Breast epithelium (tissue), 4 donors: ENCODE measurements at places on chromosomes 1 and 21.

DNA sequence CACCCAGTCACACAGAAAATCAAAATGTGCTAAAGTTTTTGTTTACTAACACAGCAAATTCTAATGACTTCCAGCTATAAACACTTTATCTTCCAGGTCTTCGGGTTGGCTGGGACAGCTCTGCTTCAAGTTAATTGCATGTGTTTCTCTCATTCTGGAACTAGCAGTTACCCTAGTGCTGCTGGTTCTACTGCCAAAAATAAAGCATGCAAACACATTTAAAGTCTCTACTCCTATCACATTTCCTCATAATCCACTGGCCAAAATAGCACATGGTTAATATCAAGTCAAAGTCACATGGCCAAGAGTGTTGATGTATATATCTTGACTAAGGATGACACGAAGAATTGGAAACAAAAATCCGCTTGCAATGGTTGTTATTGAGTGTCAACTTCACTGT, 973.1 kb upstream of the ADGRL2 start:
- H3K27me3 ChIP-seq = no peaks in the 10 kb centered on the region
- H3K4me3 ChIP-seq = no peak overlapping the region
- no peaks in the 10 kb centered on the region for H3K36me3 ChIP-seq
- no peak overlapping the region for H3K27ac ChIP-seq
- DNase-seq = no peak

GRCh38 chr1:235736263-235736662, 86.7 kb upstream of the GNG4 start:
- H3K27me3 ChIP-seq = no peaks in the 10 kb centered on the region
- no peaks in the 10 kb centered on the region for H3K4me1 ChIP-seq
- no peak overlapping the region for H3K27ac ChIP-seq
- DNase-seq = no peak
- H3K36me3 ChIP-seq = no peaks in the 10 kb centered on the region
- H3K4me3 ChIP-seq = no peak overlapping the region

DNA sequence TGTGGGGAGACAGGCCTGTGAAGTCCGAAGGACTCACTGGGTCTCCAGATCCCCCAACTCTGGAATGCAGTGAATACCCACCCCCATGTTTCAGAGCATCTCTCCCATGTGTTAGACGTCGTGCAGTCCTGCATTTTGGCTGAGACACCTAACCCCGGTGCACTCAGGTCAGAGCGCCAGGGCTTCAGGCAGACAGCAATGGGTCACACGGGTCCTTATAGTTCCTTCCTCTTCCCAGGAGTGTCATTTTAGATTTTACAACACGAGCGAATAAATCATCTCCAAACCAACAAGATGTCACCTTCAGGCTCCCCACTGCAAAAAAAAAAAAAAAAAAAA, 5.1 kb downstream of the PRRX1 start:
- DNase-seq = no peak
- no peaks in the 10 kb centered on the region for H3K4me1 ChIP-seq
- peaks cover 3% of the 10 kb centered on the region for H3K27me3 ChIP-seq
- no peaks in the 10 kb centered on the region for H3K36me3 ChIP-seq

DNA sequence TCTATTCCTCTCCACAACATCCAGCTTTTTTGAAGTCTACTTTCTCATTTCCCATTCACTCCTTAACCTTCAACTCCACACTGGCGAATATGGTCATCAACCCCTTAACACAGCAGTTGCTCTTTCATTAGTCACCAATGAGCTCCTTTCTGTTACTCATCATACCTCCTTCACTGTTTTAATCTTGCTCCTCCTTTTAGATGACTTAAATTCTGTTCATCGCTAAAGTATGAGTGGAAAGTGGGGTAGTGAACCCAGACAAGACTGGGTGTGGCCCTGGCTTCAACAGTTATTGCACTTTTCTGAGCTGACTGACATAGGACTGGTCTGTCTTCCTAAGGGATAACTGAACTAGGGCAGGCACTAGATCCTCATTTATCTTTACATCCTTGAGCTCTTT, 51.3 kb downstream of the AKT3 start:
- H3K27me3 ChIP-seq = no peaks in the 10 kb centered on the region
- no peak overlapping the region for H3K27ac ChIP-seq
- no peak overlapping the region for H3K4me3 ChIP-seq
- H3K36me3 ChIP-seq = no peaks in the 10 kb centered on the region
- no peak for DNase-seq
- no peaks in the 10 kb centered on the region for H3K4me1 ChIP-seq

GRCh38 chr1:153248176-153248879, 11.2 kb upstream of the LORICRIN start:
- no peak for DNase-seq
- H3K36me3 ChIP-seq = no peaks in the 10 kb centered on the region
- no peaks in the 10 kb centered on the region for H3K4me1 ChIP-seq
- H3K27me3 ChIP-seq = no peaks in the 10 kb centered on the region

DNA sequence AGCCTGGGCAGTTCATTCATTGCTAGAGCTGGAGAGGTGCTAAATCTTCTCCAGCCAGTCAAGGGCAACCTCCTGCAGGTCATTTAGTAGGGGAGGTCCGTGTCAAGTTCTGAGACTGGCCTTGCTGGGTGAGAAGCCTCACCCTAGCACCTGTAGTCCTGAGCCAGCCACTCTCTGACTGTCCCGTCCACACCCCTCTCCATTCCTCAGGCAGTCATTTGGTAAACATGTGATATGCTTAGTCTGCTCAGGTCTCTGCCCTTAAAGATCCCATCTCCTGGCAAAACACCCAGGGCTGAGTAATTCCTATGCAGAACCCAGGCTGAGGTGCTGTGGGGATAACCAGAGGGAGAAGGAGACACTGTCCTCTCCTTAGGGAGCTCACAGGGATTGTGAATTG, 13.7 kb upstream of the IGFN1 start:
- no peaks in the 10 kb centered on the region for H3K4me1 ChIP-seq
- no peaks in the 10 kb centered on the region for H3K27me3 ChIP-seq
- no peak for DNase-seq
- no peak overlapping the region for H3K27ac ChIP-seq
- no peak overlapping the region for H3K4me3 ChIP-seq

DNA sequence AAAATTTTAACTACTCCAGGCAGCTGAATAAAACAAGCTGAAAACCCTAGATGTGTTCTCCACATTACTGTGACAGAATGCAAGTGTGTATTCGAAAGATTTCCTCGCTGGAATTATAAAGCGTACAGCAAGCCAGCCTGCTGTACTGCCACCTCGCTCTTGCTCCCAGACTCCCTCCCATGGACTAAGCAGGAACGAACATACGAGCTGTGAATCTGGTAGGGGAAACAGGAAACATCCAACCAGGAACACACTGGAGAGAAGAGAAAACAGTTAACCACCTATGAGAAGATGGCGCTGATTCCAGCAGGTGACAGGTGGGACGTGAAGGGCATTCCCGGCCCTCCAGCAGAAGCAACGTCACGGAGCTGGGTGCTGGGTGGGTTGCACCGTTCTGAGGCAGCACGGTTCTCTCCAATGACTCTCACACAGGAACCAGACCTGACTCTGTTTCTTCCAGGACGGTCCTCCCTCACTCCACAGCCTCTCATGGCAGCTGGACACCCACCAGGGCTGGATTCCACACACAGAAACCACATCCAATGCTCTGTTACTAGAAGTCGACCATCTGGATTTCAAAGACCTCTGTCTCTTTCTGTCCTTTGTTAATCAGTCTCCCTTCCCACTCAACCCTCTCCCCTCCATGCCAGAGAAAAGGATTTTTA, 219.2 kb downstream of the RERE start:
- H3K27me3 ChIP-seq = no peaks in the 10 kb centered on the region
- peak overlapping the region; percentile 65 for H3K27ac ChIP-seq
- H3K4me1 ChIP-seq = no peaks in the 10 kb centered on the region
- no peak for DNase-seq
- no peaks in the 10 kb centered on the region for H3K36me3 ChIP-seq
- peak overlapping the region; percentile 34 for H3K4me3 ChIP-seq

GRCh38 chr1:220007438-220007837, 38.9 kb downstream of the EPRS1 start:
- no peaks in the 10 kb centered on the region for H3K36me3 ChIP-seq
- H3K4me3 ChIP-seq = no peak overlapping the region
- DNase-seq = no peak
- H3K4me1 ChIP-seq = no peaks in the 10 kb centered on the region

- H3K4me3 ChIP-seq = no peak overlapping the region
- H3K27ac ChIP-seq = no peak overlapping the region
- H3K4me1 ChIP-seq = no peaks in the 10 kb centered on the region
Observed at GRCh38 chr21:45889961-45890360, 91.6 kb upstream of the COL6A1 start.

- H3K4me1 ChIP-seq = no peaks in the 10 kb centered on the region
- DNase-seq = peak; percentile 91
- H3K27ac ChIP-seq = peak overlapping the region; percentile 3
- H3K27me3 ChIP-seq = no peaks in the 10 kb centered on the region
- H3K36me3 ChIP-seq = no peaks in the 10 kb centered on the region
- H3K4me3 ChIP-seq = peak overlapping the region; percentile 1
Observed at GRCh38 chr1:26677306-26678115, 18.3 kb upstream of the ARID1A start.

DNA sequence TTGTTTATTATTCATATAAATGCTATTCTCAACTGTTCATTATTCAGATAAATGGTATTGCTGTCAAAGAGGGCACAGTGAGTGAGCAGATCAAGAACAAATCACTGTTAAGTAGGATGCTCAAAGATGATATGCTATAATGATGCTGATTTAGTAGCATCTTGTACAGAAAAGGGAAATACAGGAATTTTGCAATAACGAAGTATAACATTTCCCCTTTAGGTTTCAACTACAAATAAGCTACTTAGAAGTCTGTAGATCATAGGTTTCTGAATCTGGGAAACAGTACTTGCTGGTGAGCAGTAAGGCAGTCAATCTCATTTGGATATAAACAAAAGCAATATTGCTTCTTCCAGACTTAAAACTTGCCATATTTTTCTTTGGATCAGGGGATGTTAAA, 27.3 kb upstream of the RCOR3 start:
- no peak overlapping the region for H3K4me3 ChIP-seq
- no peaks in the 10 kb centered on the region for H3K27me3 ChIP-seq
- H3K4me1 ChIP-seq = no peaks in the 10 kb centered on the region
- H3K36me3 ChIP-seq = no peaks in the 10 kb centered on the region
- H3K27ac ChIP-seq = no peak overlapping the region
- DNase-seq = no peak

- H3K27me3 ChIP-seq = peaks cover 16% of the 10 kb centered on the region
- no peak overlapping the region for H3K27ac ChIP-seq
- no peaks in the 10 kb centered on the region for H3K36me3 ChIP-seq
- H3K4me3 ChIP-seq = no peak overlapping the region
- H3K4me1 ChIP-seq = no peaks in the 10 kb centered on the region
- DNase-seq = no peak
Observed at GRCh38 chr1:5758859-5759578, 233.2 kb downstream of the NPHP4 start.

DNA sequence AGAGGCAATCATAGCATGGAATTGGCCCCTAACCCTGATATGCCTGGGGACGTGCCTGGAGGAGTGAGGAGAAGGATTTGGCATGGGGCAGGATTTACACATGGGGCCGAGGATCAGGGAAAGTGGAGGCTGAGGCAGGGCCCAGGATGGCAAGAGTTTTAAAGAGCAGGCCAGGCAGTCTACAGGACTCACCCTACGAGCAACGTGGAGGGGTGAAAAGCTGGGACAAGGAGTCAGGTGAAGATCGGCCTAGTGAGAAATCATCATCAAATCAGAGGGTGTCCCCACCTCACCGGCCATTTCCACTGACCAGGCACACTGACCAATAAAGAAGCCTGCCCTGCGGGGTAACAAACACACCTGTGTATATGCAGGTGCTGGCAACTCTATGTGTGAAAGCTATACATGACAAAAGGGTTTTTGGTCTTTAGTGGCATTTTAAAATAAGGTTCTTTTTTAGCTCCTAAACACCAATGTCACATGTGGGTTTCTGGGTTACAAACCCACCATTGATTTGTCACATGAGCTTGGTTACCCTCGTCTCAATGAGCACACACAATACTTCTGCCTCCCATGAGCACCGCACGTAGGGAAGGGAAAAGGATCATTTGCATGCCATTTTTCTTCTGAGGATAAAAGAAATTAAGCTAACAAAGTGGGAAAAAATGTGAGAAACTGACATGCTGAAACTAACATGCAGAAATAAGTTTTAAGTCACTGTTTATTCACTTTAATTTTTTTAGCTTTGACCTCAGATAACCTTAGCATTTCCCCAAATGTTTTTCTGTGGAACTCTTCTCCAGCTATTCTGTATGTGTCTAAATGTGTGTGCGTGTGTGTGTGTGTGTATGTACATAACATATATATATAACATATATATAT, 168.1 kb upstream of the EDN2 start:
- H3K4me1 ChIP-seq = peaks cover 11% of the 10 kb centered on the region
- H3K36me3 ChIP-seq = no peaks in the 10 kb centered on the region
- no peak for DNase-seq
